ENCODE measurements at places on chromosomes 7 and 10.
A peak's percentile ranks its signal among the peaks of the same experiment; 100 is the strongest.

- H3K4me1 ChIP-seq = no peaks in the 10 kb centered on the region
- no peak overlapping the region for H3K4me3 ChIP-seq
- H3K36me3 ChIP-seq = no peaks in the 10 kb centered on the region
- no peak for DNase-seq
Observed at GRCh38 chr10:133062635-133063034, 25.1 kb upstream of the ADGRA1 start.

GRCh38 chr10:114687459-114687858 is 29.4 kb upstream of the ABLIM1 start:
- no peak overlapping the region for H3K27ac ChIP-seq
- H3K36me3 ChIP-seq = no peaks in the 10 kb centered on the region
- no peaks in the 10 kb centered on the region for H3K27me3 ChIP-seq
- H3K4me3 ChIP-seq = no peak overlapping the region
- H3K4me1 ChIP-seq = peaks cover 2% of the 10 kb centered on the region

GRCh38 chr10:71766717-71767419 is 6.5 kb downstream of the VSIR start:
- DNase-seq = peak; percentile 54
- no peaks in the 10 kb centered on the region for H3K27me3 ChIP-seq
- no peaks in the 10 kb centered on the region for H3K4me1 ChIP-seq
- H3K27ac ChIP-seq = peak overlapping the region; percentile 89
- H3K36me3 ChIP-seq = no peaks in the 10 kb centered on the region
- no peak overlapping the region for H3K4me3 ChIP-seq

- no peak overlapping the region for H3K4me3 ChIP-seq
- no peaks in the 10 kb centered on the region for H3K36me3 ChIP-seq
- DNase-seq = no peak
Observed at GRCh38 chr7:127566242-127566641, 19.2 kb downstream of the GCC1 start.

DNA sequence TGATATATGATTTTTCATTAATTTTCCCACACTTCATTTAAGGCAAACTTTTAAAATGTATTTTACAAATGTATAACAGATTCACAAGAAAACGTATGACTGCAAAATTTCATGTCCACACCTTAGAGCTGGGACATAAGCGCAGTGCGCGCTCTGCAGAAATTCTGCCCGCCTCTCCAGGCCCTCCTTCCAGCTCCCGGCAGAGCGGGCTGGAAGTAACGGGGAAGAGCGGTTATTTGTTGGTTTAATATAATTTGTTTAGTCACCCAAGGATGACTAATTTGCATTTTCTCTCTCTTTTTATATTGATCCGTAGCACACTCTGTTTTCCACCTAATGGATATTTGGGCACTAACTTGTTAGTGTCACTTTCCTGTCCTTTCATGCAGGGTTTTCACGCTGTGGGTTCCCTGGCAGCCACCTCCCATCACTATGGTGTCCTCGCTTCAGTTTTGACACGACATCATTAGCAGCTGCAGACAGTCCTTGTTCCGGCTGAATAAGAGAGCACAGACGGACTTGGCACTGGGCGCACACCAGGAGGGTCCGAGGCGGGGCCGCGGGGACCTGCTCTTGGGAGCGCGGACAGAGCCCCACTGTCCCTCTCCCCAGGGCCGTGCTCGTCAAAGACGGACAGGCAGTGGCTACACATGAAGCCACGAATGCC is 129.2 kb upstream of the SEC61G start:
- H3K27ac ChIP-seq = no peak overlapping the region
- peak overlapping the region; percentile 42 for H3K4me3 ChIP-seq
- no peaks in the 10 kb centered on the region for H3K27me3 ChIP-seq
- DNase-seq = peak; percentile 30

- DNase-seq = no peak
- H3K36me3 ChIP-seq = peaks cover 75% of the 10 kb centered on the region
- H3K4me3 ChIP-seq = no peak overlapping the region
- H3K27me3 ChIP-seq = no peaks in the 10 kb centered on the region
- H3K27ac ChIP-seq = peak overlapping the region; percentile 10
Observed at GRCh38 chr7:47283497-47284131, 298.3 kb downstream of the TNS3 start.

DNA sequence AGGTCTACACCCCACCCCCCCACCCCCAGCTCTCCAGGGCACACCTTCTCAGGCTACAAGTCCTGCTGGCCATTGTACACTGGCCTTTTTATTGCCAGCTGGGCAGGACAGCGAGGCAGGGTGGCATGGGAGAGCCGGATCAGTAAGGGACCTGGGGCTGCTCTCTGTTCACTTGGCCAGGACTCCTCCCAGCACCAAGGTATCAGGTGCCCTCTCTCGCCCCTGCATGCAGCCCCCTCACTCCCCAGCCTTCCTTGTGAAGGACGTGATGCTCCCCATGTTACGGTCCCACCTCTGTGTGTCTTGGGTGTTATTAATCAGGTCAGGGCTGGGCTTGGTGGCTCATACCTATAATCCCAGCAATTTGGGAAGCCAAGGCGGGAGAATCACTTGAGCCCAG is 26.3 kb downstream of the PODXL start:
- no peaks in the 10 kb centered on the region for H3K36me3 ChIP-seq
- DNase-seq = no peak
- H3K27ac ChIP-seq = peak overlapping the region; percentile 23
- no peaks in the 10 kb centered on the region for H3K27me3 ChIP-seq
- H3K4me3 ChIP-seq = no peak overlapping the region
- H3K4me1 ChIP-seq = no peaks in the 10 kb centered on the region

GRCh38 chr7:24340727-24341126 is 56.7 kb downstream of the NPY start:
- H3K4me3 ChIP-seq = no peak overlapping the region
- no peak overlapping the region for H3K27ac ChIP-seq
- H3K36me3 ChIP-seq = no peaks in the 10 kb centered on the region
- no peaks in the 10 kb centered on the region for H3K4me1 ChIP-seq
- H3K27me3 ChIP-seq = no peaks in the 10 kb centered on the region
- DNase-seq = no peak

DNA sequence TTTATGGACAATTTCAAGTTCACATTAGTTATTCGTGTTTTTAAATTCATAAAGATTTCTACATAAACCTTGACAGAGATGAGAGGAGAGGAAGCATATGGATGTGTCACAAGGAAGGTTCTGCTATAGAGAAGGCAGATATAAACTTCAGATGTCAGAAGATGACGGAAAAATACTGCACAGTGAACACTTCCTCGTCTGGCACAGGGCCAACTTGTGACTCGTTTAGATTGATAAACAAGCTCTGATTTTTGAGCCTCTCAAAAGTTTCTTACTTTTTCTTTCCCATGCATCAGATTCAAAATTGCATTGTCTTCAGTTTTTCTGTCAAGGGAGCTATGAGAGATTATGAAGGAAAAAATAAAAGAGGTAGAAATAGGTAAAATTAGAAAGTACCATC is 156.4 kb upstream of the MINDY3 start:
- DNase-seq = no peak
- no peaks in the 10 kb centered on the region for H3K27me3 ChIP-seq
- H3K4me1 ChIP-seq = no peaks in the 10 kb centered on the region
- H3K36me3 ChIP-seq = no peaks in the 10 kb centered on the region

DNA sequence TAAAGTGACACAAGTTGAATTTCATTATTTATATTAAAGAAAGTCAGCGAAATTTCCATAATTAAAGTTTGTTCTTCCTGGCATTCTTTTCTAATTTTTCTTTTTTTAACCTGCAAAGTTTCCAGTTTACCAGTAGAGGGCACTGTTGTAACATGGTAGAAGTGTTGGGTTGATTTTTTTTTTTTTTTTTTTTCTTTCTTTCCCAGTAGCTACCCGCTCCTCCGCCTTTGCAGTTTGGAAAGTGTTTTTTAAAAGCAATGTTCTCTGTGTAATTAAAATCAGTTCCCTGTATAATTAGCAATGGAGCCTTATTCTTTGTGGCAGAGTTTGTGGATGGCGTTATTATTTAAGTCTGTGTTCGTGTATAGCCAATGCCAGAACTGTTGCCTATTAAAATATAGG is 53.7 kb downstream of the TAF3 start:
- no peaks in the 10 kb centered on the region for H3K27me3 ChIP-seq
- DNase-seq = no peak
- H3K36me3 ChIP-seq = no peaks in the 10 kb centered on the region
- no peaks in the 10 kb centered on the region for H3K4me1 ChIP-seq
- H3K27ac ChIP-seq = no peak overlapping the region

DNA sequence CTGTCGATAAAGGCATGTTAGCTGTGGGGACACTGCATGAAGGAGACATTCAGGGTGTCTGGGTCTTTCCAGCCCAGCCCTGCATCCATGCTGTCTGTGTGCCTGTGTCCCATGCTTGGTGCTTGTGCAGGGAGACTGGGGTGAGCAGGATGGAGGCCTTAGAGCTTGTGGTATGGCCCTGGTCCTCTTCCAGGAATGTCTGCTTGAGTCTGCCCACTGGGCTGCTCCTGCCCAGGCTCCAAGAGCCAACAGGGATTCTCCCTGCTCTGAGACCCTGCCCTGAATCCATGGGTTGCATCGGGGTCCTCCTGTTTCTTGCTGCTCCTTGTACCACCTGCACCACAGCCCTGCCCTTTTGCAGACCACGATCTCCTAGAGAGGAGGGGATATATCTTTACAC is 31.4 kb upstream of the ARHGAP22 start:
- H3K27me3 ChIP-seq = no peaks in the 10 kb centered on the region
- H3K27ac ChIP-seq = no peak overlapping the region
- DNase-seq = no peak
- H3K36me3 ChIP-seq = no peaks in the 10 kb centered on the region
- no peaks in the 10 kb centered on the region for H3K4me1 ChIP-seq
- H3K4me3 ChIP-seq = no peak overlapping the region

DNA sequence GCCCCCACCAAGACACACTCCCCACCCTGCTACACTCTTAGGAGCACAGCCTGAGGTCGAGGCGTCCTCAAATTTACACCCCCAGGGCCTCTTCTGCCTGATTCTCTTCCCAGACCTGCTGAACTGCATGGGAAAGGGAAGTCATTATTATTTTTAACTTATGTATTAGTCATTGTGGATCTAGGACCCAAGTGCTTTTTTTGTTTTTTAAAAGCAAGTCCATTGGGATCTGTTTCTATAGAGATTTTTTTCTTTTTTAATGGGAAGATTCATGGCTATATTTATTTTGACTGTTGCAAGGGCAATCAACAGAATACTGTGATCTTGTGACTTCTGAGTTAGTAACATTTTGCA is 203.8 kb downstream of the ZMYND11 start:
- peak overlapping the region; percentile 64 for H3K27ac ChIP-seq
- H3K4me3 ChIP-seq = no peak overlapping the region
- H3K27me3 ChIP-seq = no peaks in the 10 kb centered on the region
- H3K4me1 ChIP-seq = no peaks in the 10 kb centered on the region
- peaks cover 24% of the 10 kb centered on the region for H3K36me3 ChIP-seq

- peak; percentile 33 for DNase-seq
- no peak overlapping the region for H3K27ac ChIP-seq
- H3K27me3 ChIP-seq = no peaks in the 10 kb centered on the region
- no peaks in the 10 kb centered on the region for H3K36me3 ChIP-seq
Observed at GRCh38 chr10:43218951-43219837, 47.7 kb downstream of the RASGEF1A start.

- no peak for DNase-seq
- no peaks in the 10 kb centered on the region for H3K27me3 ChIP-seq
- no peak overlapping the region for H3K4me3 ChIP-seq
- H3K27ac ChIP-seq = no peak overlapping the region
Observed at GRCh38 chr10:89245802-89246201, 5.8 kb downstream of the LIPA start.

- DNase-seq = no peak
- H3K27ac ChIP-seq = no peak overlapping the region
- no peaks in the 10 kb centered on the region for H3K4me1 ChIP-seq
- no peaks in the 10 kb centered on the region for H3K36me3 ChIP-seq
- no peak overlapping the region for H3K4me3 ChIP-seq
Observed at GRCh38 chr7:2028733-2029132, 204.0 kb downstream of the MAD1L1 start.

GRCh38 chr7:111104710-111105109 is 13.8 kb downstream of the LRRN3 start:
- no peaks in the 10 kb centered on the region for H3K36me3 ChIP-seq
- no peaks in the 10 kb centered on the region for H3K4me1 ChIP-seq
- DNase-seq = no peak
- no peak overlapping the region for H3K27ac ChIP-seq

DNA sequence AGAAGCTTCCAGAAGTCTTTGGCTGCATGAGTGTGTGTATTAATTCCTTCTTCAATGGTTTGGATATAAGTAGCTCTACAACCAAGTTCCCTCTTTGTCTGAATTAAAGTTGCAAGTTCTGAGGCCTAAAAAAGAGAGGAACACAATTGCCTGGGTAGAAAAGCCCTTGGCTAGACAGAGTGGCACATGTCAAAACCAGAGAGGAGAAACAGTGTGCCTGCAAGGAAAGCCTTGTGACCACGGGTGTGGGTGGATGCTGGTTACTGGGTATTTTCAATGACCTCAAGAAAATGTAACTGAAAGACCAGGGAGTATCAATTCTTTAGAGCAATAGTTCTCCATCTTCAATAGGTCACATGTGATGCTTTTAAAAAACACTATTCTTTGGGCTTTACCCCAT is 148.3 kb downstream of the SVIL start:
- H3K4me3 ChIP-seq = no peak overlapping the region
- H3K4me1 ChIP-seq = no peaks in the 10 kb centered on the region
- H3K27ac ChIP-seq = no peak overlapping the region

DNA sequence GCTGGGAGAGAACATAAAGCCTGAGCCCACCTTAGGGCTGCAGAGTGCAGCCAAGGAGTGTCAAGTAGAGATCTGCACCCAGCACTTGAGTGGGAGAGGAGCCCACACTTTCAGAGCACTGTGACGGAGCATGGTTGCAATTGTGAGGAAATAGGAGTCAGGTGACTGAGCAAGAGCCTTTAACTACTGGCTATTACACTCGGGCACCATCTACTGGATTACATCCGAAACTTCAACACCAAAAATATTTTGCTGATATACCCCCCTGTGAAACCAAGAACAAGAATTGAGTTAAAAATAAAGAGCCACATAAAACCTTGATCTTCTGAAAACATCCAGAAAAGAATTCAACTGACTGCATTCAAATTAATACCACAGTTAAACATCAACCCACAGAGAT is 657.9 kb downstream of the NXPH1 start:
- no peak overlapping the region for H3K4me3 ChIP-seq
- H3K4me1 ChIP-seq = no peaks in the 10 kb centered on the region
- no peaks in the 10 kb centered on the region for H3K27me3 ChIP-seq
- H3K36me3 ChIP-seq = no peaks in the 10 kb centered on the region
- H3K27ac ChIP-seq = no peak overlapping the region

DNA sequence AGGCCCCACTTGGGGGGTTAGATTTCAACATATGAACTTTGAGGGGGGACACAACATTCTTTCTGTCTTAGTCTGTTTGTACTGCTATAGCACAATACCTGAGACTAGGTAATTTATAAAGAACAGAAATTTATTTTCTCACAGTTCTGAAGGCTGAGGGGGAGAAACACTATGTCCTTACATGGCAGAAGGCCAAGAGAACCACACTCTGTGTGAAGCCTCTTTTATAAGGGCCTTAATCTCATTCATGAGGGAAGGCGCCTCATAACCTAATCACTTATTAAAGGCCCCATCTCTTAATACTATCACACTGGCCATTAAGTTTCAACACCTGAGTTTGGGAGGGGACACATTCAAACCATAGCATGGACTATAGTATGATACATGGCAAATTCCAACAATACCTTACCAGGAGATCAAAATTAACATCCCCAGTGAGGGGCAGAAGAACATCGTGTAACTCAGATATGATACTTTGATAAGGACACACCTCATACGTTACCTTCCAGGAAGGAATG is 9.3 kb upstream of the PDLIM1 start:
- H3K4me1 ChIP-seq = no peaks in the 10 kb centered on the region
- no peak overlapping the region for H3K4me3 ChIP-seq
- DNase-seq = no peak
- no peak overlapping the region for H3K27ac ChIP-seq

- no peaks in the 10 kb centered on the region for H3K4me1 ChIP-seq
- H3K27ac ChIP-seq = no peak overlapping the region
- no peaks in the 10 kb centered on the region for H3K27me3 ChIP-seq
- no peak for DNase-seq
- no peak overlapping the region for H3K4me3 ChIP-seq
- H3K36me3 ChIP-seq = no peaks in the 10 kb centered on the region
Observed at GRCh38 chr7:125828153-125828700, 898.6 kb upstream of the POT1 start.
